ENCODE measurements at places on chromosomes 2 and 18.

DNA sequence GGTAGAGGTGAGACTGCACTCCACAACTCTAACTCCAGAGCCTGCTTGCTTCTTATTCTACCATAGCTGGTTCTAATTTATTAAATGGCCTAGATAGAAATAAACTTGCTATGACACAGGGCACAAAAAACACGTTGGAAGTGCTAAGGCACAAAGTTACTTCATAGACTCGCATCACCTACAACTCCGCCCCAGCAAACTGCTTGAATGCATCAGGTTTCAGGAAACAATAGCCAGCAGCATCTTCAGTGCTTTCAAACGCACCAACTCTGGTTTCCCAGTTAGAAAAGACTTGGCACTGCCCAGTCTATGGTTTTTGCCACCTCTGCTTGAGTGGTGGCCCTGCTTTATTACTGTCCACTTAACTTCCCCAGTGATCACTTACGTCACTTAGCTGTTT is 142.6 kb downstream of the RIF1 start:
- no peak for DNase-seq

- no peak for DNase-seq
Measured at GRCh38 chr2:180343528-180344345, 336.6 kb upstream of the CWC22 start.

DNA sequence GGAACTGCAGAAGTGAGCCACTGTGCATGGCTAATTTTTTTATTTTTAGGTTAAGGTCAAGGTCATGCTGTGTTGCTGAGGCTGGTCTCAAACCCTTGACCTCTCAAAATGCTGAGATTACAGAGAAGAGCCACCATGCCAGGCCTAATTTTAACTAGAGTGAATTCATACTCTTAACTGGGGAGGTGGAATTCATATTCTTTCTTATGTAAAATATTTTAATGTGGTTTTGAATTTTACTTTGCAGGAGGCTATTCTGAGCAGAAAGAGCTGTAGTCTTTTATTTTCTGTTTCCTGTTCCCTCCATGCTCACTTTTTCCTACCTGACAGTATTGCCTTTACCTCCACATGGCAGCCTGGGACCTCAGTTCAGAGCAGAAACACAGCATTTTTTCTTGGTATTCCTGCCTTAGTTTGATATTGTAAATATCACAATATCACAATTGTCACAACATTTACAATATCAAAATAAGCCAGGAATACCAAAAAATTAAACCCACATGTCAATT is 37.1 kb upstream of the CCNYL1 start:
- DNase-seq, result no peak

DNA sequence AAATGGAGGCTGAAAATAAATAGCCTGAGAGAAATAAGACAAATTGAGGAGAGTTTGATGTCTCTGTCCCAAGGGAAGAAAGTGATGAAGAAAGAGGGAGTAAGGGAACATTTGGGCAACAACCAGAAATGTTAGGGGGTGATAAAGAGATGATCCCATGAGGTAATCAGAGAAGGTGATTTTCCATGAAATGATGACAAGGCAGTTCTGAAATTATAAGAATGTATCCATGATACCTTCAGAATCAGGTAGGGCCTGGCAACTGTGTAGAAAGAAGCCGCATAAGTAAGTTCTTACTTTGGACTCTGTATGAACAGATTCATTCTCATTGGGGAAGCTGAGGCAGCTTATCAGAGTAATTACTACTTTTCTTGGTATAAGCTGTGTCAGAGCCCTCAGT is 106.1 kb downstream of the THSD7B start:
- DNase-seq, result no peak

GRCh38 chr2:113028112-113028511 is 22.9 kb downstream of the IL36A start:
- DNase-seq, result no peak

GRCh38 chr2:236162031-236162845 is 5.9 kb downstream of the GBX2 start:
- no peak for DNase-seq

DNA sequence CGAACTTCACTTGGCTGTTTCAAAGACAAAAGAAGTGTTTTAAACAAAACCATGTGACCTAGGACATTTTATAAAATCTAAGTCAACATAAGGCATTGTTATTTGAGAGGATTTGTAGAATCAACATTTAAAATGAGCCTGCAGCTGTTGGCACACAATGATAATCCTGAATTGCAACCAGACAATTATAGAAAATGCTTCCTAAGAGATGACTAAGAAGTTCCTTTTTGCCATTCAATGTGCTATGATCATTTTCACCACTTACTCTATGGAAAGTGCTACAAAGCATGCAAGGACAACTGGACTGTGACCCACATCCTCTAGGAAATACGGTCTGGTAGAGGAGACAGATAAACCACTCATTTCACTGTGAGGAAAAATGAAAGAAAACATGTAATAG is 246.4 kb downstream of the CDH20 start:
- no peak for DNase-seq

GRCh38 chr2:206240327-206240726 is 34.1 kb upstream of the ZDBF2 start:
- DNase-seq, result no peak

- no peak for DNase-seq
Measured at GRCh38 chr18:23213200-23213599, 77.9 kb downstream of the CABLES1 start.

GRCh38 chr2:31248139-31248538 is 14.2 kb downstream of the EHD3 start:
- no peak for DNase-seq

- no peak for DNase-seq
Measured at GRCh38 chr2:223053484-223054192, 1.6 kb downstream of the KCNE4 start.

- no peak for DNase-seq
Measured at GRCh38 chr2:210199854-210200253, 25.4 kb downstream of the ACADL start.

- no peak for DNase-seq
Measured at GRCh38 chr2:241996100-241996499, 126.6 kb downstream of the RTP5 start.
